ENCODE measurements at places on chromosomes 7 and 10.
A peak's percentile ranks its signal among the peaks of the same experiment; 100 is the strongest.

- DNase-seq, result no peak
These were observed 29.6 kb downstream of the SH2D4B start for GRCh38 chr10:80567292-80567691.

DNA sequence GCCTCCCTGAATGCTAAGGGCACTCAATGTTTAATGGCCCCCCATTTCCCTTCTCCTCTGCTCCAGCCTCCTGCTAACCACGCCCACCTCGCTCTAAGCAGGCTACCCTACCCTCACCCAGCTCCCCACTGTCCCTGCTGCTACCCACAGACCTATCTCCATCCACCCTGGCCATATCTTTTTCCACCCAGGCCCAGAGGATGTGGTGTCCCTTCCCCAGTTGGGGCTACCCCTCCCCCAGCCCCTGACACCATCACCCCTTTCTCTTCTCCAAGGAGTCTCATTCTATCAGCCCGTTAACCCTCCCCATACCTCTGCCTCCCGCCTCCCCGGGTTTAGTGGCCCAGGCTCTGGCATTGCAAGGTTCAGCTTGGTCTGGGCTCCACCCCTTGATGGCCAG is 28.9 kb upstream of the PPIF start:
- no peak for DNase-seq

GRCh38 chr7:138459413-138460175 is 465 bp upstream of the TRIM24 start:
- peak; percentile 99 for DNase-seq

DNA sequence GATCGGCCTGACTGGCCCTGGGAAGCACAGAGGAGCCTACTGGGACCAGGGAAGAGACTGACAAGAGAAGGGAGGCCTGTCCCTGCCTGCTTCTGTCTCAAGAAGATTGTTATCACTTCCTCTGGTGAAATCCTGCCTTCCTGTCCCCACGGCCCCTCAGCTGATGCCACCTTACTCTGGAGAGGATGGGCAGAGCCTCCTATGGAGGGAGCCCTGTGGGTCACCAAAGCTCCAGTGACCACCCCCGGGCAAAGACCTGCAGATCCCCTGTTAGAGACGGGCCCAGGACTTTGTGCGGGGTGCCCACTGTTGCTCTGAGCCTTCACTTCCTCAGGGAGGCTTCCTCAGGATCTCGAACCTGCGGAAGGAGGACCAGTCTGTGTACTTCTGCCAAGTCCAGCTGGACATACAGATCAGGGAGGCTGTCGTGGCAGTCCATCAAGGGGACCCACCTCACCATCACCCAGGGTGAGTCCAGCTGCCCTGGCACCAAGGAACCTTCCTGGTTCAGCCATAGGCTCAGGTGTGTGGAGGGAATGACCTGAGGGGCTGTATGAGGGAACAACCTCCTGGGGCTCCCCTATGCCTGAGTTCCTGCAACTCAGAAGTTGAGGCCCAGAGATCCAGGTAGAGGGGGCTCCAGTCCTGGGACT is 1.4 kb upstream of the PILRB start:
- no peak for DNase-seq

DNA sequence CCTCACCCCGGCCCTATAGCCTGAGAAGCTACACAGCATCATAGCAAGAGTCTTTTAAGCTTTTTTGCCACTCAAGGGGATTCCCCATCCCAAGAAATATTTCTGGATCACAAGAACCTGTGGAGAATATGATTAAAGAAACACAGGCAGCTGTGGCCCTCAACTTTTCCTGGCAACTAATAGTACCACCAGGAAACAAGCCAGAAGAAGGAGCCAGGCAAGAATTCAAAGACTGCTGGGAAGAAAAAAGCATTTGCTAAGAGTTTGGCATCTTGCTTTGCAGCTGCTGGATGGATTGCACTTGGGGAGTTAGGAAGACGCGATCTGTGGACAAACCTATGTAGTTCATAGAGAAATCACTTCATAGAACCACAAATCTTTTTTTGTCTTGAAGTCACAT is 437.8 kb downstream of the PLXDC2 start:
- DNase-seq, result no peak

- DNase-seq, result no peak
These were observed 418.5 kb upstream of the MGMT start for GRCh38 chr10:129048513-129048912.

- peak; percentile 84 for DNase-seq
These were observed 72.8 kb upstream of the PPIF start for GRCh38 chr10:79274279-79275104.

DNA sequence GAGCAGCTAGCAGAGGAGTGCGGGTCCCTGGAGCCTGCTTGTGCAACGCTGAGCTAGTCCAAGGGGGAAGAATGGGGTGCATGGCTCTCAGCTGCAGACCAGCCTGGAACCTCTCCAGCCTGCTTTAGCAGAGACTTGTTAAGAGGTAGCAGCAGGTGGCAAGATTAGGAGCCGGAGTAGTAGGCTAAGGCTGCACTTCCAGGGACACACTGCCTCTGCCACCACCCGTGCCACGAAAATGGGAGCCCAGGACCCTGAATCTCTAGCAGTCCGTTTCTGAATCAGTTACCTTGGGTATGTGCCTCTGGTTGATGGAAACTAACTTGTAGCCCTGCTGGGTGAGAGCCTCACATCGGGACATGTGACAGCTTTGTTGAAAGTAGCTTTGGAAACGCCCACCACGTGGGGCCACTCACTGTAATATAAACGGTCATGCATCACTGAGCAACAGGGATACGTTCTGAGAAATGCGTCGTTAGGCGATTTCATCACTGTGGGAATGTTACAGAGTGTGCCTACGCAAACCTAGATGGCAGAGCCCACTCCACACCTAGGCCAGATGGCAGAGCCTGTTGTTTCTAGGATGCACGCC is 25.9 kb downstream of the HTRA1 start:
- no peak for DNase-seq

GRCh38 chr7:43283706-43284105 is 171.3 kb downstream of the HECW1 start:
- DNase-seq, result no peak

DNA sequence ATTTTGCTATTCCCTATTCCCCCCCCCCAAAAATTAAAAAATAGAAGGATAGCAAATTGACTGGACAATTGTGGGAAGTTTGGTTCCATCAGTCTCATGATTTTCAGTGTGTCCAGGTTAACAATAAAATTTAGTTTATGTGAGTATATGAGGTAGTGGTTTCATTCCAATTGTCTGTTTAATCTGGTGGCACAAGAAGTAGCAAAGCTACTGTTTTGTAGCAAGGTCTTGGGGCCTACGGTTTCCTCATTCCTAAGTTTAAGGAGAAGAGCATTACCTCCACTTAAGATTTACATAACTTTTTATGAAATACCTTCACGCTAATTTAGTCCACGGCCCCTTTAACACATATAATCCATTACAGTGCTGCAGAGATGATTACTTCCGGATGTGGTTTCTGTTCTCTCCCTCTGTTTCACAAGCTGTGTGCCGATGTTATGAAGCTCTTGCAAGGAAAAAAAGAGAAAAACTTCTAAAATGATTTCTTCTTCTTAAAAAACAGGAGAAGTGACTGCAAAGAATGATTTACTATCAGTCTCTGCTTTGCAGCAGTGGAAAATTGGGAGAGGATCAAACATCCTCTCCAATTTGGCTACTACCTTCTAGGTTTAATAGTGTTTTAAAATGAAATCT is 32.7 kb upstream of the NPVF start:
- DNase-seq, result no peak

DNA sequence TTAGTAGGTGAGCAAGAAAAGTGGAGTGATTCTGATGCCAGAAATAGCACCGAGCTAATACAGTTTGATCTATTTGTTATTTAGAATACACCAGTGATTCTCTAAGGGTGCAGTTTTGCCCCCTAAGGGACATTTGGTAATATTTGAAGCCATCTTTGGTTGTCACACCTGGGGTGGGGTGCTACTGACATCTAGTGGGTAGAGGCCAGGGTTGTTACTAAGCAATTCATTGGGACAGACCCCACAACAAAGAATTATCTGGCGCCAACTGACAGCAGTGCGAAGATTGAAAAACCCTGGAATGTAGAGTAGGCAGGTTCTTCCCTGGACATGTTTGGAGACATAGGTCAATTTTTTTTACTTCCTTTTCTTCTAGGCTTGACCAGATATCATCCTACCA is 14.6 kb downstream of the PALS2 start:
- no peak for DNase-seq

GRCh38 chr10:72545546-72545945 is 80.3 kb downstream of the MICU1 start:
- no peak for DNase-seq

GRCh38 chr7:101787864-101788263 is 29.6 kb upstream of the CUX1 start:
- DNase-seq, result no peak

DNA sequence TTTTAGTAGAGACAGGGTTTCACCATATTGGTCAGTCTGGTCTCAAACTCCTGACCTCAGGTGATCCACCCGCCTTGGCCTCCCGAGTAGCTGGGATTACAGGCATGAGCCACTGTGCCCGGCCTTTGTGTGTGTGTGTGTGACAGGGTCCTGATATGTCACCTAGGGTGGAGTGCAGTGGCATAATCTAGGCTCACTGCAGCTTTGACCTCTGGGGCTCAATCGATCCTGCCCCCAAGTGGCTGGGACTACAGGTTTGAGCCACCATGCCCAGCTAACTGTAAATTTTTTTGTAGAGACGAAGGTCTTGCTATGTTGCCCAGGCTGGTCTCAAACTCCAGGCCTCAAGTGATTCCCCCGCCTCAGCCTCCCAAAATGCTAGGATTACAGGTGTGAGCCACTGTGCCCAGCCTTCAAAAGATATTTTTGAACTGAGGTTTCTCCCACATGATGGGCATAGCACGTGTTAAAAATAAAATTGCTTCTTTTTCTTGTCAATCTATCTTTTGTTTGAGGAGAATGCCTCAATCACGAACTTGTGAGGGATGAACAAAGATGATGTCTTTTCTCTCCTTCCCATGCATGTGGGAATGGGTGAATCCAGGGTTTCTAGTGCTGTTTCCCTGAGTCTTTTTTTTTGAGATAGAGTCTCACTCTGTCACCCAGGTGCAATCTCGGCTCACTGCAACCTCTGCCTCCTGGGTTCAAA is 30.8 kb upstream of the PSAP start:
- no peak for DNase-seq

GRCh38 chr7:55794527-55794926 is 68.0 kb downstream of the SEPTIN14 start:
- DNase-seq, result no peak

GRCh38 chr10:86655173-86655540 is 810 bp downstream of the OPN4 start:
- no peak for DNase-seq

DNA sequence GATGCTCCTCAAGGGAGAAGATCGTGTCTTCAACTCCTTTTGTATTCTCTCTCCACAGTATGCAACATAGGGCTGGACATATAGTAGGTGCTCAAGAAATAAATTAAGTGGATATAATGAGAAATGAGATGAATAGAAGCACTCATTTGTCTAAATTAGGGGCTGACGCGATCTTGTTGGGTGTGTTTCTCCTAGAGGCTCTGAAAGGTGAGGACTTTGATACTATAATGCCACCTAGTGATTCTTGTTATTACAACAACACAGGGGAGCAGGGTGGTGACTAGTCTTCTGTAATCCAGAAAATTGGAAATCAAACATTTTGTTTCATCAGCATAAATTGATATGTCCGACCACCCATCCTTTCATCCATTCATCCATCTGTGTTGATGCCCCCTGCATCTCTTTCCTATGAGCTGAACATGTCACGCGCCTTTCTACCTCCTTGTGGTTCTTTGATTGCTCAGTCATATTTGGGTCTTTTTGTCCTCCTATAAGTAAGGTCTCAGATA is 3.5 kb upstream of the CFAP58 start:
- no peak for DNase-seq

DNA sequence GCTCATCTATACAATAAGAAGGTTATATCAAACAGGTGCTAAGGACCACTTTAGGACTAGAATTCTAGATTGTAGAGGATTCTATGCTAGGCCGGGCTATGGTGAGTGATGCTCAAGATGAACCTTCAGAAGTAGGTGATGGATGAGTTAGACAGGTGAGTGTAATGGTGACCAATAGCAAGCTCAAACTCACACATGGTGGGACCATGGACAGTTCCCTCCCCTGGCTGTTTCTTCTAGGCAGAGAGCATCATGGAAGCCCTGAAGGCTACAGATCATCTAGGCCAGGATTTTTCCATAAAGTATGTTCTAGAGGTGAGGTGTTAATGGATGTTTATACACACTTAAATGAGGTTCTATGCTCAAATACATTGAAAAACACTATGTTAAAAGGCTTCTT is 162.2 kb upstream of the WDR11 start:
- DNase-seq, result no peak

- DNase-seq, result no peak
These were observed 840 bp upstream of the ATP6V0A4 start for GRCh38 chr7:138798836-138799235.

DNA sequence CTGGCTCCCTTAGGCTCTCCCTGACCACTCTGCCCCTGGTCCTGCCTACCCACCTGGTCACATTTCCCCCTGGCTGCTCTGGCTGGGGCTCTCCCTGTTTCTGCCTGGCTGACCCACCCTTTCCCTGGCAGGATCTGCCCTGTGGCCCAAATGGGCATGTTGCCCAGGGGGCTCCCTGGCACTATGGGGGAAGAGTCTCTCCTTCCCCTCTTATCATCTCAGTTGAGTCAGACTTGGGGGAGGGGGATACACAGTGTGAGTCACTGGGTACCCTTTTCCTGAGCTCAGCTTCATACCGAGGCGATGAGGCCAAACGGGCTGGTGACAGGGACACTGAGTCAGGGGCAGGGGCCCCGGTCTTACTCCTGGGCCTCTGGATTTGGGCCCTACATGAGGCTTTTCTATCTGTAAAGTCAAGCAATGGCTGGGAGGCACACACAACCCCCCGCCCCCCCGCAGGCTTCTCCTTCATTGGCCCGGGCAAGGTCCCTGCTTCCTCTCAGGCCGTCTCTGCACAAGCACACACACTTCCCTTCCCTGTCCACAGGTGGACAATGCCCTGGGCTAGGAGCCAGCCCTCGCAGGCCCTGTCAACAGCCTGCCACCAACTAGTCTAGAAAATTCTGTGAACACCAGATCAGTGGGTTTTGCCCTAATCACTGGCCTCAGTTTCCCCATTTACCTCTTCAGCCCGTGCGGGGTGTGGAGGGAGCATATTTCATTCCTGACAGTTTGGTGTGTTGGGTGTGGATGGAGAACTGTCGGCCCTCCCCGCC is 627 bp upstream of the FLNC start:
- DNase-seq, result no peak

- DNase-seq, result no peak
These were observed 40.3 kb downstream of the PDGFA start for GRCh38 chr7:479115-479947.

Data from caudate nucleus (tissue), 63 donors.